ENCODE measurements at places on chromosomes 1 and 21.

DNA sequence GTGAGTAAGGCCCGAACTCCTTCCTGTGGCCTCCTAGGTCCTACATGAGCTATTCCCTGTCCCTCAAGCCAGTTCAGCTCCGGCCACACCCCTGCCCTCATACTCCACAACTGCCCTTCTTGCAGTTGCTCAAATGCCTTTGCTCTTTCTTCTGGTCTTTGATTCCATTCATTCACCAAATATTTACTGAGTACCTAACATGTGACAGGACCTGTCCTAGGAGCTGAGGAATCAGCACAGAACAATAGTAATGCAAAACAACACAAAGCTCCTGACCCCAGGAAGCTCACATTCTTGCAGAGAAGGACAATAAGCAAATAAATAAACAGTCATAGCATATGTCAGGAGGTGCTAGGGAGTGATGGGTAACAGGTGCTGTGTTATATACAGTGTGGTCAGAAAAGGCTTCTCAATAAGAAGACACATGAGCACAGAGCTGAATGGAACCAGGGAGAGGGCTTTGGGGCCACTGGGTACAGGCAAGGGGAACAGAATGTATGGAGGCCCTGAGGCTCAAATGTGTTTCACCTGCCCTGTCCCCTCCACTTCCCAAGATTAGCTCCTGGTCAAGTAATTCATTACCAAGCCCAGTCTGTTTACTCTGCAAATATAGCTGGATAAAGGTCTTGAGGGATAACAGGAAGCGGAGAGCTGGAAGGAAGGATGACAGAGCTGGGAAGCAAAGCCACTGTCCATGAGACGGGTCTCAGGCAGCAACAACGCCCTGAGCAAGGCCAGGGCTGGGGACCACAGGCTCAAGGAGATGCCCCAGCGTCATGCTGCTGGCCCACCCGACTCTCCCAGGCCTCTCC, 145.1 kb downstream of the CSMD2 start:
- DNase-seq = no peak

- DNase-seq = no peak
These were observed 31.0 kb upstream of the MED18 start for GRCh38 chr1:28297826-28298225.

DNA sequence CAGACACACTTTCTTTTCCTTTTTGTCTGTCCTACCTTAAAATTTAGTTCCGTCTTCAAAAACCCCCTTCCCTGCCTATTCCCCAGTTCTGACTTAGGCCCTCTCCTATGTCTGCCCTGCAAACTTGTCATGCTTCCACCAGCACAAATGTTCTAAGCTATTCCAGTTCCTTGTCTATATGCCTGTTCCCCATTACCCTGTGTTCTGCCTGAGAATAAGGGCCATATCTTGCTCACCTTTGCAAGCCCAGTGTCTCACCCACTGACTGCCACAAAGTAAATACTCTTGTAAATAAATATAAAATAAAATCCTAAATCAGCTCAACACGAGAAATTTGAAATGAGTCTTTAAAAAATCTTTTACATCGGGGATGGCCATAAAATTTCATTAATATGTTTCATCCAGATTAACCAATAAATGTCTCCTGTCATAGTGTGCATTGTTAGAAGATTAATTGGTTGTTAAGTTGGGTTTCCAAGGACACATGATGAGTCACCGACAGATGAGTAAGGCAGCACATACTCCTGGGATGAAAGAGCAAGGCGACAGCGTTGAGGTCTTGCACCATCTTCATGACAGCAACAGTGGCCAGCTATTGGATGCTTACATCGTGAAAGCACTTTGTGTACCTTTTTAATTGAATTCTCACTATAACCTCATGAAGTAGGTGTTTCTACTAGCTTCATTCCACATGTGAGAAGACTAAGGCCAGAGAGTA, 92.6 kb upstream of the NGF start:
- no peak for DNase-seq

GRCh38 chr21:20728691-20729090, 269.5 kb upstream of the NCAM2 start:
- no peak for DNase-seq

All from right renal pelvis (tissue), 4 donors.